Endothelial cell (in vitro differentiated cells): ENCODE measurements at places on chromosomes 11 and 22. TPM values are rescaled to one million over a fixed set of nuclear protein-coding genes. Genes with fewer than 3 reads are reported as not detected.

- no peak for DNase-seq
Observed at GRCh38 chr11:75626889-75627529, 41.8 kb downstream of the MAP6 start.

DNA sequence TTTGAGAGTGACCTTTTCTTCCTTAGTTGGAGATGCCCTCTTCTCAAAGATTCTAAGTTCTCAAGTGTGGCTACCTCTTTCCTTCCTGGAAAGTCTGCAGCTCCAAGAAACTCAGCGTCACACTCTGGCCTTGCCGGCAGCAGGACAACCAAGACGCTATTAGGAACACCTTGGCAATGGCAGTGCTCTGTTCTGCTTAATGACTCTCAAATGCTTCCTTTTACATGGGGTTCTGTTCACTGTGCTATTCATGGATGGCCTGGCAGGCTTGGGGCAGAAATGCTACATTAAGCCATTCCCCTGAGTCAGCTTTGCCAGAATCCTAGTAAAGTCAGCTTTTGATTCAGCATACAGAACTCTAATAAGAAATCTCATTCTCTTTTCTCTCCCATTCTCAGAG, 25.9 kb downstream of the LARGE2 start:
- no peak for DNase-seq

DNA sequence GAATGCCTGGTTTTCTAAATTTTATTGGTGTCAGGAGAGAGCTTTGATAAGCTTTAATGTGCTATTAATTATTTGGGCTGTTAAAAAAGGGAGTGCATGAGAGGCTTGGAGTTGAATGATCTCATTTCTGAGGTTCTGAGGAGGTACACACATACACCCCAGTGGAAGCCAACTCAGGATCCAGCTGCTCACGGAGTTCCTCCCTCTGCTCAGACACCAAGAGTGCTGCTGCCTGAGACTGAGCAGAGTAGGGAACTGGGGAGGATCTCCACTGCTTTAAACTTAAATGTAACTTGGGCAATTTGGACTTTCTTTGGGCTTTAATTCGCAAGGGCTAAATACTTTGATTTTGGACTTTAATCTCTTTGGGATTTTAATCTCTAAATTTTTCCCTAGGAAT, 414.4 kb upstream of the CADM1 start:
- no peak for DNase-seq

Gene FOSL1
- total RNA-seq: 1.3 TPM

DNA sequence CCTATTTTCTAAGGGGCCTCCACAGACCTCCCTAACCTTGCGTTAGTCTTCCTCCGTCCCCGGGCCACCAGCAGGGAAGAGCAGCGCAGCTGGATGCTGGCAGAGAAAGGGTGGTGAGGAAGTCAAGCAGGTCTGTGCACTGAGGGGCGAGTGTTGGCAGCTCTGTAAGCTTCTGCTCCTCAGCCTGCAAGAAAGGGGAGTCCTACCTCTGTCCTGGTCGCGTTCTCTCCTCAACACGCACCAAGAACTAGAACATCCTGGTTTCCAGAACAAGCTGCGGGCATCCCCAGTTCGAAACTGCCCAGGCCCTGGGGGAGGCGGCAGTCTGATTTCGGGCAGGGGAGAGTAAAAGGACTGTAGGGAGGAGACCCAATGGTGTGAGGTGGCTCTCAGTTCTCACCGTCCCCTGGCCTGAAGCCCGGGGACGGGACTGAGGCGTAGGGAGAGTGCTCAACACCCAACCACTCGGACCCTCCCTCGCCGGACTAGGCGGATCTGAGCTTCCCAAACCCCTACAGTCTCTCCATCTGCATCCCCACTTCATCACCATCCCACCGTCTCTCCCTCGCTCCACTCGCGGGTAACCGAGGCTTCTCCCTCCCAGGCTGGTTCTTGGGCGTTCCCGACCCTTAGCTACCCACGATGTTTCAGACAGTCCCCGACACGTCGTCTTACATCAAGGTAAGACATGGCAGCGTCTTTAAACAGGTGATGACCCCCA, 7.7 kb upstream of the FLI1 start:
- DNase-seq: no peak

- no peak for DNase-seq
Observed at GRCh38 chr11:116099541-116099940, 595.3 kb upstream of the CADM1 start.

- no peak for DNase-seq
Observed at GRCh38 chr11:90845126-90845525, 622.3 kb upstream of the CHORDC1 start.

GRCh38 chr11:79220171-79220570, 220.7 kb downstream of the TENM4 start:
- DNase-seq: no peak
